ENCODE measurements at places on chromosomes 13 and 19. TPM values are rescaled to one million over a fixed set of nuclear protein-coding genes. Genes with fewer than 3 reads are reported as not detected.

Gene ZNF534
- not detected for total RNA-seq

Gene PGLYRP1
- not detected for total RNA-seq

Gene PLK5
- under 0.01 TPM for total RNA-seq

Gene SIGLEC5
- total RNA-seq = not detected

Gene FSD1
- total RNA-seq = 5.7 TPM

Gene AP3D1
- total RNA-seq = 181 TPM

Gene KIR2DL3
- not detected for total RNA-seq

Gene SLC25A41
- 0.12 TPM for total RNA-seq

Gene SIGLEC9
- total RNA-seq = not detected

Gene F10
- 10.6 TPM for total RNA-seq

Gene C1QTNF9B
- total RNA-seq = not detected

Gene CGB8
- total RNA-seq = not detected

Gene BABAM1
- total RNA-seq = 79.5 TPM

Gene KCNRG
- 3.0 TPM for total RNA-seq

Gene CEACAM16
- not detected for total RNA-seq

Gene CEACAM5
- total RNA-seq = not detected

Gene GAPDHS
- total RNA-seq = not detected

Gene MAB21L1
- 6.0 TPM for total RNA-seq

Gene OR7A5
- total RNA-seq = not detected

Gene FREM2
- not detected for total RNA-seq

Measured in hair follicle dermal papilla cell (primary cell).